ENCODE measurements at places on chromosomes 6 and 20. TPM values are rescaled to one million over a fixed set of nuclear protein-coding genes. Genes with fewer than 3 reads are reported as not detected.

The SALL4 gene
- total RNA-seq: not detected

The CDSN gene
- not detected for total RNA-seq

The ADGRB3 gene
- not detected for total RNA-seq

The SLC18B1 gene
- total RNA-seq: 6.3 TPM

The ANGPT4 gene
- total RNA-seq: not detected

The SLC17A9 gene
- total RNA-seq: not detected

The HLA-DRB1 gene
- total RNA-seq: 0.45 TPM

The CCDC28A gene
- total RNA-seq: 10.3 TPM

The MYCT1 gene
- total RNA-seq: not detected

The NOTCH4 gene
- total RNA-seq: 0.26 TPM

Measured in LHCN-M2 (cell line).